Right renal pelvis (tissue), 4 donors: ENCODE measurements at places on chromosomes 12 and 14. TPM values are rescaled to one million over a fixed set of nuclear protein-coding genes. Genes with fewer than 3 reads are reported as not detected.

DNA sequence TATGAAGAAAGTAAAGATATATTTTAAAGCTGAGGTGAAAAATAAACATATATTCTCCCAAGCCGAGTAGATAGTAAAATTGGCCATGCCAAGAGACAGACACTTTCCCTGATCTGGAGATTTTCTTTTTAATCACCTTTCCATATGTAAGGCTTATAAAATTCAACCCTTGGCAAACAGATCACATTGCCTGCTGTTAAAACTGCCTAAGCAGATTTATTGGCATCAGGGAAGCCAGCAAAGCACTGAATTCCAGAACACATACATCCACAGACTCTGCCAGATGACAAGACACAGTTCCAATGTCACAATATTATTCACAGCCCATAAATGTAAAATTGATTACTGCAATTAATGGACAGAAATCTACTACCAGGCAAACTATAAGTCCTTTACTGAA is 78.2 kb upstream of the GARIN2 start:
- peak; percentile 3 for DNase-seq

DNA sequence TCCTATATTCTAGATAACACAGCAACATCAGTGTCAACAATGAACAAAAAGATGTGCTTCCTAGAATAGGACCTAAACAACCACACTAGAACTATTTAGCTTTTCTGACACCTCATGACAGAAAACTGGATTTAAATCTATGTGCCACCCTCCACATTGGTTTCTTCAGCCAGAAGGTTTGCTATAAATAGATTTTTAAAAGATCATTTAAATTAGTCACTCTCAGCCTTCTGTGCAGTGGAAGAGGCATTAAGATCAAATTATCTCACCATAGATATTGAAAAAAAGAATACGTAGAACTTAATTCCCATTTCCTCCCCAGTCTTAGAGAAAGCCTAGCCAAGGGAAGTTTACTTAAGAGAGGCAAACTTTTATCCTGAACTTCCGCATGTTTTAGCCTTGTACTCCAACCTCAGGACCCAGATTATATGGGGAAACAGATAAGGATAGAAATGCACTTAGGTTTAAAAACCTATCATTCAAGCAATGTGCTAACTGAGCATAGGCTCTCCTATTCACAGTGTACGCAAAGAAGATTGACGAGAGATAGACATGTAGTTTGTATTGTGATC is 59.6 kb downstream of the NELL2 start:
- no peak for DNase-seq

DNA sequence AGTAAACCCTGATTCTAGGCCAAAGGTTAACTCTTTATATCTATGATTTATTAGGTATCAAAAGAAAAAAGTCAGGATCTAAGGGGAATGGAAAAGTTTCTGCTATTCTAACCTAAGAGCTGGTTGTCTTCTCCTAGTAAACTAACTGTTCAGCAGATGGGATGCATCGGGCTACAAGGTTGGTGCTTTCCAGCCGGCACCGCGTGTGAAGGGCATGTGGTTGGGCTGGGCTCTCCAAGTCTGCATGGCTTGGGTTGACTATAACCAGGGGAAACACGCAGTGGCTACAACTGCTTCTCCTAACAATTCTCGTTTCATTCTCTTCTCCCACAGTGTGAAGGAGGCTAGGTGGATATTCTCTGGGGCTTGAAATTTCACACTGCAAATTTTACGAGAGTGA is 354.5 kb downstream of the APAF1 start:
- no peak for DNase-seq

DNA sequence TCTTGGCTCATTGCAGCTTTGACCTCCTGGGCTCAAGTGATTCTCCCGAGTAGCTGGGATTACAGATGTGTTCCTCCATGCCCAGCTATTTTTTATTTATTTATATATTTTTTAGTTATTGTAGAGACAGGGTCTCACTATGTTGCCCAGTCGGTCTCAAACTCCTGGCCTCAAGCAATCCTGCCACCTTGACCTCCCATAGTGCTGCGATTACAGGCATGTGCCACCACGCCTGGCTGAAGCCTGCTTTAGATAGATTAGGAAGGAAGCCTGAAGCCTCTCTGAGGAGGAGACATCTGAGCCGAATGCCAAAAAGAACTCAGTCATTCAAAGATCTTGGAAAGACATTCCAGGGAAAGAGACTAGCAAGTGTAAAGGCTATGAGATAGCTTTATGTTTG is 10.2 kb downstream of the INHBC start:
- no peak for DNase-seq

DNA sequence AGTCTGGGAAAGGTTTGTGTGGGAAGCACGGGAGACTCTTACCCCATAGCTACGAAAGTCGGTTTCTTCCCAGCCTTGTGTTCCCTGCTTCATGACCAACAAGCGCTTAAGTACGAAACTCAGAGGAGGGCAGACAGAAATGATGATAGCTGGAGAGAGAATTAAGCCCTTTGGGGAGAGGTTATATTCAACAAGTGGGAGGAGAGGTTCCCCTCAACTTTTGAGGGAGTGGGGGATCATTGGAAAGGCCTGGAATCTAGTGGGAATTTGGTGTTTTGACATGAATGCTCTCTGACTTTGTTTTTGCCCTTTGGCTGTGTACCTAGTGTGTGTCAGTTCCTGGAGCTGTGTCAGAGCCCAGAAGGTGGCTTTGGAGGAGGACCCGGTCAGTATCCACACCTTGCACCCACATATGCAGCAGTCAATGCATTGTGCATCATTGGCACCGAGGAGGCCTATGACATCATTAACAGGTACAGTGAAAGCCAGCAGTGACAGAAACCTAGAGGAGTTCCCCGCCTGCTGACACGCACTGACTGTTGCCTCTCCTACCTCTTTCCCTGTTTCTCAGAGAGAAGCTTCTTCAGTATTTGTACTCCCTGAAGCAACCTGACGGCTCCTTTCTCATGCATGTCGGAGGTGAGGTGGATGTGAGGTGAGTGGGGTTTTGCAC is 40.6 kb downstream of the FNTB start:
- no peak for DNase-seq

GRCh38 chr14:72254937-72255472 is 322.8 kb downstream of the RGS6 start:
- DNase-seq = no peak

GRCh38 chr12:113663396-113663795 is 191.7 kb upstream of the LHX5 start:
- no peak for DNase-seq

DNA sequence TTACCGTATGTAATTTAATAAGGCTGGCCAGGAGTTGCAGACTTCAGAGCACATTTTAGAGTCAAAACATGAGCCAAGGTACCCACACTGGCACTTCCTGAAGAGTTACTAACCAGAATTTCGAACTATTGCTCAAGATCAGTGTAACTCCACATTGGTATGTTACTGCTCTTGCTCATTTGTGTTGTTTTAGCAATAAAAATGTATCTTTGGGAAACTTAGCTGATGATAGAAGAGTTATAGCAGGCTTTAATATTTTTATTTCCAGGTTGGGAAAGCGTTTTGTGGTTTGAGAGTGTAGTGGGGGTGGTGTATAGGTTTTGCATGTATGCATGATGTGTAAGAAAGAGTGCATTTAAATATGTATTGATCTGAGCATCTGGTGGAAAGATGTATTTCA is 96.6 kb downstream of the SCN8A start:
- DNase-seq = no peak

Gene DEPDC4
- polyA plus RNA-seq = 4.6 TPM

Gene DPPA3
- not detected for polyA plus RNA-seq
